ENCODE measurements at places on chromosomes 6 and 20.

GRCh38 chr6:37072526-37072925 is 67.1 kb downstream of the FGD2 start:
- DNase-seq, result no peak

DNA sequence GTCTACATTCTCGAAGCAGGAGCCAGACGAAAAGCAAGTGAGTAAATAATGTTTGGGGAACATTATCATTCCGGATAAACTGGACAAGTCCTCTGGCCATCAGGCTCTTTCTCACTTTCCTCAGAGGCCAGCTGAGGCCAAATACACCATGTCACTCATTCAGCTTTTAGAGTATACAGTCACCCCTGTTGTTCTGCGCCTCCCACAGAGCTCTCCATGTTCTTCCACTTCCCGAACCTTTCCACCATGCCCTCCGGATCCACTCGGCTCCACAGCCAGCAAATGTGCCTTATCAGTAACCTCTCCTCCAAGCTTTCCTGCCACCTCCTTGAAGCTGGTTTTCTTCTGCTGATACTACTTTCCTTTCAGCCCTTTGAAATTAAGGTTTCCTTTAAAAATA is 31.7 kb downstream of the LATS1 start:
- DNase-seq, result no peak

DNA sequence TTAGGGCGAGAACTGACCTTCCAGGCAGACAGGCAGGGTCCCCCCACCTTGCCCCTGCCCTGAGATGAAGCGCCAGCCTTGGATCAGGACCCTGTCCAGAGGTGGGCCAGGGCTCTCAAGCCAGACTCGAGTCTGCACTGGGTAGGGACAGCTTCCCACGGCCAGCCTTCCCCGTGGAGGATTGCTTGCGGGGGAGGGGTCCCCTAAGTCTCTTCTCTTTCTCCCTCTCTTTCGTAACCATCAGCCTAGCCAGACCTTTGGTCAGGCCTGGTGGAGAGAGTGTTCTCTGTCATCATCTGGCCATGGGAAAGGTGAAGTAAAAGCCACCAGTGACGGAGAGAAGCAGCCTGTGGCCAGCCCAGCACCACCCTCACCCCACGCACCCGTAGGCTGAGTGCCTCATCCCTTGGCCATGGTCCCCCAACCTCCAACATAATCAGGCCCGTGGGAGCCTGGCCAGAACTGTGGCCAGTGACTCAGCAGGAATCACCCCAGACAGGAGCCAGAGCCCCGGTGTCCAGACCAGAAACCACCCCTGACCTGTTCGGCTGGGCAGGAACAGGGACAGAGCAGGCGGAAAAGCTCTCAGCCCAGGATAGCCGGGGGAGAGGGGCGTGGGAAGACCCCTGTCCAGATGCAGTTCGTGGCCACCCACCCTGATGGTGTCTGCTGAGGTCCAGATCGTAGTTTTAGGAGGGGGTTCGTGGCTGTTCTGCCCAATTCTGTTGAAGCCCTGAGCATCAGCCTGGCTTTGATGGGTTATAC is 47.1 kb downstream of the SNAI1 start:
- no peak for DNase-seq

- peak; percentile 35 for DNase-seq
Measured at GRCh38 chr6:144064402-144065212, 30.8 kb downstream of the SF3B5 start.

GRCh38 chr6:136521427-136521826 is 28.8 kb downstream of the MAP7 start:
- DNase-seq, result no peak

GRCh38 chr20:53195876-53196610 is 223.9 kb downstream of the TSHZ2 start:
- no peak for DNase-seq

- DNase-seq, result no peak
Measured at GRCh38 chr20:47914792-47915191, 129.5 kb upstream of the SULF2 start.

DNA sequence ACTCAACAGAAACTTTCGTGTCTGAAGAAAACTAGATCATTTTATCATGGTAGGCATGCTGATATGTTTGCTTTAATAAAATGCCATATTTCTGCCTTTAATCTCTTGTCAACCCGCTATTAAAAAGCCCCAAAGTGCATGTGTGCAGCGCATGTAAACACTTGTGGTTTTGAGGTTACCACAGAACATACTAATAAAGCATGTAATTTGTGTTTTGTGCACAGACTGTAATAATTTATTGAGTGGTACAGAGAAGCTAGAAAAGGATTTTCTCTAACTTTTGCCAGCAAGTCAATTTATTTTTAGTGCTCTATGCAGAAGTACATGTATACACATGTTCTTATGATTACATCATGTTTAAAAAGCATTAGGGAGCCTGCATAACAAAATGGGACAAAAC is 349.9 kb upstream of the SLC35B3 start:
- no peak for DNase-seq

DNA sequence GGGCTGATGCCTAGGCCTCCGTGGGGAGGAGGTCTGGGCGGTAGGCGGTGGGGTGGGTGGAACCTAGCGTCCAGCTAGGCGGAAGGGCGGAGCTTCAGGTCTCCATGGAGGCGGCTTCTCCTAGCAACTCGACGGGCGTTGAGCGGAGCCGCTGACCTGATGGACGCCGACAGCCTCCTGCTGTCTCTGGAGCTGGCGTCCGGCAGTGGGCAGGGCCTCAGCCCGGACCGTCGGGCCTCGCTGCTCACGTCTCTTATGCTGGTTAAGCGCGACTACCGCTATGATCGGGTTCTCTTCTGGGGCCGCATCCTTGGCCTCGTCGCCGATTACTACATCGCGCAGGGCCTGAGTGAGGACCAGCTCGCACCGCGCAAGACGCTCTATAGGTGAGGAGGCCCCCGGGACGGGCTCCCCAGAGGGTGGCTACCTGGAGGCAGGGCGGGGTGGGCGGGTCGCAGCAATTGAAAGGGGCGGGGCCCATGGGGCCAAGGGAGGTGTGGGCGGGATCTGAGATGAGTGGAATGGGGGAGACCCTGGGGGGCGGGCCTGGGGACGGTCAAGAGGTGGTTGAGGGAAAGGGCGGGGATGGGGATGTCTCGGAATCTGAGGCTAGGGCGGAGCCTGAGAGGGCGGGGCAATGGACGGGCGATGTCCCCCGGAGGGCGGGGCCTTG is at the start of gene RSPH9:
TSS of gene RSPH9 (plus strand) at position 97 of the 673 bp plus-strand sequence. CDS start at position 160, 63 bp downstream.
- DNase-seq, result peak; percentile 59

GRCh38 chr20:59159091-59159490 is 4.5 kb upstream of the ZNF831 start:
- DNase-seq, result no peak

DNA sequence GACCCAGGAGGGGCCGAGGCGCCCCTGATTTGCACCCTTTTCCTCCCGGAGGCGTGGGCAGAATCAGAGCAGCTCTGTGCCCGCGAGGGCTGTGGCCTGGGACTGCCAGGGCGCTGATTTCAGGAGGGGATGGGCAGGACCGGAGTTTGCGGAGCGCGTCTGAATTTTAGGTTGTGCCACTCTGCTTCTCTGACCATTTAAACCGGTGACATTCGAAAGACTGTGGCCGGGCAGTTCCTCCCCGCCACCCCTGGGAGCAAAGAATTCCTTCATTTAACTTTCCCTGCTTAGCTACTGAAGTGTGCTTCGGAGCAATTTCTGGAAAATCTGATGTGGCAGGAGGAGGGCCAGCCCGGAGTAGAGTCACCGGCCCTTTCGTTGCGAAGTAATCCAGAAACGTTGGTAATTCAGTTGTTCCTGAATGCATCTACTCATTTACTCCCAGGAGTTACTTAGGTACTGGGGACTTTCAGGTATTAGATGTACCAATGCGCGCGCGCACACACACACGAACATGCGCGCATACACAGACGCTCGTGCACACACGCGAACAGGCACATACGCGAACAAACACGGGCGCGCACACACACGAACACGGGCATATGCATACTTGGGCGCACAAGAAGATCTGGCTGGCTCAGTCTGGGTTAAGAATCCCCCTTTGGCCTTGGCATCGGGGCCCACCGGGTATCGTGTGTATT is 568 bp downstream of the CCDC170 start:
- no peak for DNase-seq

GRCh38 chr6:52124126-52125121 is 37.0 kb upstream of the PKHD1 start:
- no peak for DNase-seq

- DNase-seq, result no peak
Measured at GRCh38 chr6:155040154-155040553, 45.0 kb downstream of the TIAM2 start.

DNA sequence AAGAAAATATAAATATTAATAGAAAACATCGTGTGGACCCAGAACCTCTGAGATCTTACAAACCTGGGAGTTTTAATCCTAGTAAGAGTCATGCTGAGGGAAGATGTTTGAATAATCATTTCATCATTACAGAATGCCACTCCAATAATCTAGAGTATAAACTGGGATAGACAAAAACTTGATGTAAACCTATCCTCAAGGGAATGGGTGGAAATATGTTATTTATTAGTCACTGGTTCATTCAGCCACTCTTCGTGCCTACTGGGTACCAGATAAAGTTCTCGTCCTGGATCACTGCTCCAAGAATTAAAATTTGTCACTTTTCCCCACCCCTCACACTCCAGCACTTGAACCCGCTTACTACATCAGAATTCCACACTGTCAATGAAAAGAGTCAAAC is 7.7 kb downstream of the HLA-B start:
- DNase-seq, result no peak

- no peak for DNase-seq
Measured at GRCh38 chr6:151805286-151805840, 2.1 kb upstream of the ESR1 start.

GRCh38 chr20:35551503-35551902 is 9.6 kb downstream of the ERGIC3 start:
- no peak for DNase-seq

DNA sequence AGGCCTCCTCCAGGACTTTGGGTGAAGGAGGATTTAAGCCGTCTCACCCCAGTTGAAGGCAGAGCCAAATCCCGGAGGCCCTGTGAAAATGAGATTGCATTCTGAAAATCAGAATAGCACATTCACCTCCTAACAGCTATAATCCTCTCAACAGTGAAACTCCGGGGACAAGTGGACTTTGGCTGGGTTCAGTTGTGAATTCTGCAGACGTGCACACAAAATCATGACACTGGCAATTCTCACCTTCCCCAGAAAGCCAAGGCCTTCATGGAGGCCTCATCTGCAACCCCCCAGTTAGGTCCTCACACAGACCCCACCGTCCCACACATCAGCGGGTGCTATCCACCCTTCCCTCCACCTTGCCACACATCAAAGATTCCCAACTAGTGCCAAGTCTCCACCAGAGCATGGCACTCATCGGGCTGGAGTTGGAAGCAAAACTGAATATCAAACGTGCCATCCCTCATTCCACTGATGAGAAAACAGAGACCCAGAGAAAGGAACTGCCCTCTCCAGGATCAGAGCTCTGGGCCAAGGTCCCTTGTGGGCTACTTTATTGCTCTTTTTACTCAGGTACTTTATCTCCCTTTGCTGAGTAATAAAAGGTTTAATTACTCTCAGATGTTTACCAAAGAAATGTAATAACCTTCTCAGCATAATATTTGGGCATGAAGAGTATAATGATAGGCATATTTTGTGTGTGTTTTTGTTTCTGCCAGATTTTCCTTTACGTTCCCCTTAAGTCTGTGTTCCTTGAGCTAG is 4.8 kb upstream of the BTNL2 start:
- no peak for DNase-seq

- DNase-seq, result no peak
Measured at GRCh38 chr6:136777651-136778050, 14.6 kb downstream of the MAP3K5 start.

Measured in CD4-positive, alpha-beta T cell treated with Interleukin-15 for 4 hours (primary cell).